ENCODE measurements at places on chromosomes 3 and 15. TPM values are rescaled to one million over a fixed set of nuclear protein-coding genes. Genes with fewer than 3 reads are reported as not detected.

ADAMTSL3 gene
- total RNA-seq, result 2.4 TPM

AADACL2 gene
- 11.7 TPM for total RNA-seq

UCN2 gene
- total RNA-seq, result 0.72 TPM

ZIC4 gene
- not detected for total RNA-seq

SATB1 gene
- 37.1 TPM for total RNA-seq

LRRIQ4 gene
- not detected for total RNA-seq

MME gene
- 50.3 TPM for total RNA-seq

TRAT1 gene
- not detected for total RNA-seq

FANCD2 gene
- total RNA-seq, result 17.7 TPM

DNA sequence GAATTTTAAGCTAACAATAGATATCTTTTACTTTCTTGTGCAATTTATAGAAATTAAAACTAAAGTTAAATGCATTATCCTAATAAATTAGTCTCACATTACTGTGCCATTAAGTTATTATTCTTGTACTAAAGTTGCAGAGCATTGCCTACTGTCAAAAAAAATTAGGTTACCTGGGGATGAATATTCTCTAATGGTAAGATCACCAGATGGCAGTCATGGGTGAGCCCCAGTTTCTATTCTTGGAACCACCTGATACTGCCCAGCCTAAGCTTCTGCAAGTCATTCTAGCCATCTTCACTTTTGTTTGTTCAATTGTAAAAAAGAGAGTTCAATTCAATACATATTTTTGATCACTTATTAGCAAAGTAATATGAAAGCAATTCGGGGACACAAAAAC lies 213.2 kb downstream of the CADM2 start:
- no peak for DNase-seq

DNA sequence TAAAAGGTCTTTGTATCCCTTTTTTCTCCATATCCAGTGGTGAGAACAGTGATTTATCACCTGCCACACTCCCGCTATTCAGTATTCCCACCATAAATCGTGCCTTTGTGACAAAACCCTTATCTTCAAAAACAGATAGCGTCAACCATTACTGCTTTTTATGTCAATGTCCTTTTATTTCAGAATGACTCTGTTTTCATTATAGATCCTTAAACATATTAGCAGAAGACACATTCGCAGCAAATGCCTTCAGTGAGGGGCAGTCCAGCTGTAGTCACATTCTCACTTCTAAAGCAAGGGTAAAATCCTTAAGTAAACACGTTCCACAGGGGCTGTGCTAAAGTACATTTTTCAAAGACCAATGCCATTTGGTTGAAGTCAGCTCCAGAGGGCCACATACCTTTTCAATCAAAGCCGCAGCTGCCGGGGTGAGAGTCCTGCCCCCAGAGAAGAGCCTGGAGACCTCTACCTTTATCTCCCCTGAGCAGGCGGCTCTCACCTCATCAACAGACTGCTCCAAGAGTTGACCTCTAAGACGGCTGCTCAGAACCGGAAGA lies 53.4 kb downstream of the PDZRN3 start:
- no peak for DNase-seq

GRCh38 chr3:172562871-172563865 lies 39.9 kb upstream of the TNFSF10 start:
- DNase-seq, result no peak

GRCh38 chr15:60382773-60383674 lies 14.8 kb downstream of the ANXA2 start:
- no peak for DNase-seq

DNA sequence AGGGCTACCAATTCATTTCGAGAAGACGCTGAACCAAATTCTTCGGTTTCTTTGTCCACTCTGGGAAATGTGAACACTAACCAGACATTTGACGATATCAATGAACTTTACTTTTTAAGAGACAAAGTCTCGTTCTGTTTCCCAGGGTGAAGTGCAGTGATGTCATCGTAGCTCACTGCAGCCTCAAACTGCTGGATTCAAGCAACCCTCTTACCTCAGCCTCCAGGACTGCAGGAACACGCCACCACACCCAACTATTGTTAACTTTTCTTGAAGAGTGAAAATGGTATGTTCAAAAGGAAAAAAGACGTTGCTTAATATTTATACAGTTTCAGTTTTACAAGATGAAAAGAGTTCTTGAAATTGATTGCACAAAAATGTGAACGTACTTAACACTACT lies 30.6 kb downstream of the MB21D2 start:
- DNase-seq, result no peak

DNA sequence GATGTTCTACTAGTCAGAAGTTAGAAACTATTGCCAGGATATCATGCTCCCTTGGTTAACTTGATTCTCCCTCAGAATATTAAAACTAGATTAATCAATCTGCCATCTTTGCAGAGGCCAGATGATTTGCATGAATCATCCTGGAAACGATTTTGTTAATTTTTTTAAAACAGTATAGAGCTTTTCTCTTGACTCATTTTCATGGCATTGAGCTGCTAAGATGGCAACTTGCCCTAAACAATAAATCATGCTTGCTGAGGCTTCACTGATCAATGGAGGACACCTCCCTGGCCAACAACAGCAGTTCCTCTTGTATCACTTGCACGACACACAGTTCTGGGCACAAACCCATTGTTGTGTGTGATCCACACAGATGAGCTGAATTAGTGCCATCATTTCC lies 109.1 kb downstream of the COL6A6 start:
- DNase-seq, result no peak

DNA sequence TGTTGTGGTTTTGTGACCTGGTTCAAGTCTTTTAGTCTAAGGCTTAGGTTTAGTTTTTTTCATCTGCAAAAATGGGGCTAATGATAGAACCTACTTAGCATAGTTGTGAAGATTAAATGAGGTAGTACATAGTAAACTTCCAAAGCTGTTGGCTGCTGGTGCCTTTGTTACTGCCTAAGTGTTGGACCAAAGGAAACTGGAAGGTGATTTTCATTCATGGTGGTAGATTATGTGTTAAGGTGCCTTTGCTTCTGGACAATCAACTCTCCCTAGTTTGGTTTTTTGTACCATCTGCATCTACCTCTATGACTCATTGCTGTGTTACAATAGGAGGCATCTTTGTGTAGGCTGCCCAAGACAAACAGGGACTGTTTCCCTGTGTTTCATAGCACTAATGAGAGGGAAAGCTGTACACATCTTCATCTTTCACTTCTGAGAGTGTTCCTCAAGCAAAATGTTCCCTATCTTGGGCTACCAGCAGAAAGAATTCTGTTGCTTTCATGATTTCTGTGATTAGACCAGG lies 3.2 kb downstream of the MAP2K1 start:
- DNase-seq, result no peak

GRCh38 chr15:68620721-68621527 lies 42.1 kb downstream of the CORO2B start:
- DNase-seq, result no peak

DNA sequence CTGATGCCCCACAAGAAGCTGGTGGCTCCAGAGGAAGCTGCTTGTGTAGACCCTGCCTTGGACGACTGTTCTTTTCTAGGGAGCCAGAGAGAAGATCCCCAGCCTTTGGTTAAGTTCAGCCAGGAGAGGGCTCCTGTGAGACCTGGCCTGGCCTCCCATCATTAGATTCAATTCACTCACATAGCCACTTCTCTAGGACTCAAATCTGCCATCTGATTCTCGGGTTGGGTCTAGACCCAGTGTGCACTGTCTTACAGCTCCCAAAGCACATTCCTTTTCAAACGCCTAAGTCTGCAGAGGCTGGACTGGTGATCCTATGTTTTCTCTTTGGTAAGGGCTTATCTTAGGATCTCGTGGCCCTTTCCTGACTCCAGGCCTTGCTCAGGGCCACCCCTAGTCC lies 81.7 kb upstream of the NPHP3 start:
- DNase-seq, result no peak

GRCh38 chr3:42077785-42078184 lies 13.4 kb upstream of the TRAK1 start:
- DNase-seq, result no peak

- no peak for DNase-seq
Measured at GRCh38 chr3:12193485-12194165, 34.9 kb upstream of the TIMP4 start.

GRCh38 chr3:156820692-156821080 lies 5.5 kb upstream of the LEKR1 start:
- DNase-seq, result no peak

DNA sequence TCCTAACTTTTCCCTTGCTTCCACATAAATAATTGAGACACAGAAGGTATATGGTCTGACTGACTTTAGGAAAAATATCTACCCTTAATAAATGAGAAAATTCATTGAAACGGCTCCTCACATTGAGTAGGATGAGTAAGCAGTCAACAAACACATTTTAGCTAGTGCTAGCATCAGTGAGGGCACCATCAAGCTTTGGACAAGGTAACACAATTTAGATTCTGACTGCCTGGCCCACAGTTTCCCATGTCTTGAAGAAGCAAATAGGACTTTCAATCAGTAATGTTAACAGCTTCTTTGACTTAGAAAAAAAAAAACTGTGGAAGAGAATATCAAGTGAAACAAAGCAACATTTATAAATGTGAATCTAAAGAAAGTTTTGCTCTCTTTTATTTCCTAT lies 70.1 kb upstream of the MBNL1 start:
- no peak for DNase-seq

DNA sequence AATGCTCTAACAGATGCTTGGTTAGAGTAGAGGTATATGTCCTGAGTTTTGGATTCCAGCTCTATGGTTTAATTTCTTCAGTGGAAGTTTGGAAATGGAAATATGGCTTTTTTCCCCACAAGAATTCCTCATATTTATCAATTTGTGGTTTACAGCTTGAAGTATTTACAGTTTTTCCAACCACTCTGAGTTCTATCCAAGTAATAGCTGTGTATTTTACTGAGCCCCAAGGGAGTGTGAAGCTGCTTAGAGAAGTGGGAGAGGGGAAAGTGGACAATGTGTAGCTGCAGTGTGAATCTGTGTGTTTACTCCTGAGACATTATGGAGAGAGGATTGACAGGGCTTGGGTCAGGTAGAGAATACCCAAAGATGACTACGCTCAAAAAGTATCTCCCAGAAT lies 54.5 kb downstream of the NEK11 start:
- no peak for DNase-seq

GRCh38 chr15:49279521-49280456 lies 109.7 kb downstream of the GALK2 start:
- no peak for DNase-seq

GRCh38 chr3:177451864-177452830 lies 254.9 kb upstream of the TBL1XR1 start:
- DNase-seq, result no peak

GRCh38 chr3:157692468-157692867 lies 189.3 kb upstream of the VEPH1 start:
- no peak for DNase-seq

- no peak for DNase-seq
Measured at GRCh38 chr3:137199678-137200077, 241.9 kb downstream of the IL20RB start.

- DNase-seq, result no peak
Measured at GRCh38 chr15:31283043-31283442, 43.6 kb upstream of the KLF13 start.

DNA sequence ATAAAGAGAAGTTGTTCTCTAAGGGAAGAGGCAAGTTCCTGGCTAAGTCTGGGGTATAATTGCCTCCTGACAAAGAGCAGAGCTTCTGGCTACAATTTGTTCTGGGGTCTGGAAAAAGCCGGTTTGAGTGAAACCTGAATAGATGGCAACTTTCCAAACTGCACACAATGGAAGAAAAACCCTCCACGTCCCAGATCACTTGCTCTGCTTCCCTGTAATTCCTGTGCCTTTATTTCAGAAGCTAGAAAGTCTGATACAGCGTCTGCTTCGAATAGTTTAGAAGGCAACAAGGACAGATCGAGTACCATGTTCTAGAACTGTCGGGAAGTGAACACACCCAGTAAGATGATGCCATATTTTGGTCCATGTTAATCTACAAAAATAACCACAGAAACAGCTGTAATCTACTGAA lies 1.6 kb upstream of the WDR82 start:
- no peak for DNase-seq

GRCh38 chr3:72224804-72225509 lies 440.0 kb upstream of the PROK2 start:
- DNase-seq, result no peak

GRCh38 chr3:96915445-96915844 lies 101.1 kb downstream of the EPHA6 start:
- no peak for DNase-seq
